ENCODE measurements at places on chromosomes 6 and 20.

GRCh38 chr6:136676075-136676474 is 116.2 kb downstream of the MAP3K5 start:
- no peak for DNase-seq

DNA sequence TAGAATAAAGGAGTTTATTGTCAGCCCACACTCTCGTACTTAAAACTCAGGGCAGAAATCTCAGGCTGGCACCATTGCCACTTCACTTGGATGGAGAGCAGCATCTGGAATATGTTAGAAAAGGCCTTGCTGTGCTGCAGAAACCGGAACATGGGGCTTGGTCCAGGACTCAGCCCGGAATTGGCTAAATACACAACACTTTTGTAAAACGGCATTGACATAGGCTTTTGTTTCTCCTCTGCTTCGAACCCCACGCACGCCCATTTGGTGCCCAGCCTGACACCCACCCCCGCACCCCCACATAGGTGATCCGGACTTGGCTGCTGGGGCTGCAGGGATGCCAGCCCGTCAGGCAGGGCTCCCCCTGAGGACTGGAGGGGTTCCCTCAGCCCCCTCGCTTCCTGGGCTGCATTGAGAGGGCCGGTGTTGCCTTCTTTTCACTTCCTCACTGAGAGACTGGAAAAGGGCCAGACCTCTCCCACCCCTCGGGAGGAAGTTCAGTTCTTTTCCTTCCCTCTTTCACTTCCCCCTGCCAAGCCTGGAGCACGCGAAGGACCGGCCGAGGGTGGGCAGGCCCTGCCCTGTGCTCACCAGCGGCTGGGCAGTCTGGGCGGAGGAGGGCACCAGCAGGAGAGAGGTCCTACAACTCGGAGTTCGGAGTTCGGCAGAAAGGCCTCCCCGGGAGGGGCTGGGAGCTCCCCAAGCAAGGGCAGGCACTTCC is 17.9 kb upstream of the CST3 start:
- DNase-seq = no peak

DNA sequence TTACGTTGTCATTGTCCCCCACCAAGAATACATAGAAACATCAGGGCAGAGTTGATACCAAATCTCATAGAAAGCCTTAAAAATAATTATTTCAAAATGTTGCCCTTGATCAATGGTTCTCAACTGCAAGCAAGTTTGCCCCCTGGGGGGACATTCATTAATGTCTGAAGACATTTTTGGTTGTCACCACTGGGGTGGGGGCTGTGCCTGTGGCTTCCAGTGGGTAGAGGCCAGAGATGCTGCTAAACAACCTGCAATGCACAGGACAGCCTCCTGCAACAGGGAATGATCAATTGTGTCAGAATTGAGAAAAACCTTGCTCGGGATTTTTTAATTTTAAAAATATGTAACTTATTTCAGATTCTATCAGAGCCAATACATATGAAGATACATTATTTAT is 130.6 kb upstream of the DOK5 start:
- no peak for DNase-seq

DNA sequence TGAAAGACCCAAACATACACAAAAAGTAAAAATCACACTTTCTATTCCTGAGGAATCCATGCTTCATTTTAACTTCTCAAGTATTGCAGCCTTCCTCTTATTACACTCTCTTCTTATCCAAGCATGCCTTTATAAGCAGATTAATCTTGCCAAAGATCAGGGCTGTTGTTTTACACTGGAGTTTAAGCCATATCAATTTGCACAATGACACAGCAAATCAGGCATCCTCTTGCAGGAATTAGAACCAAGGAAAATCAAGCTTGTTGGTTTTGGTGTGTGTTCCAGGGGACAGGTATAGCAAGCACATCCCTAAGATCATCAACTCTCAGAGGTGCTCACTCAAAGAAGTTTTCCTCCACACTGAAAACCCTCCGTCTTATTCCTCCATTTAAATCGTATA is 69.5 kb downstream of the CYP39A1 start:
- no peak for DNase-seq

DNA sequence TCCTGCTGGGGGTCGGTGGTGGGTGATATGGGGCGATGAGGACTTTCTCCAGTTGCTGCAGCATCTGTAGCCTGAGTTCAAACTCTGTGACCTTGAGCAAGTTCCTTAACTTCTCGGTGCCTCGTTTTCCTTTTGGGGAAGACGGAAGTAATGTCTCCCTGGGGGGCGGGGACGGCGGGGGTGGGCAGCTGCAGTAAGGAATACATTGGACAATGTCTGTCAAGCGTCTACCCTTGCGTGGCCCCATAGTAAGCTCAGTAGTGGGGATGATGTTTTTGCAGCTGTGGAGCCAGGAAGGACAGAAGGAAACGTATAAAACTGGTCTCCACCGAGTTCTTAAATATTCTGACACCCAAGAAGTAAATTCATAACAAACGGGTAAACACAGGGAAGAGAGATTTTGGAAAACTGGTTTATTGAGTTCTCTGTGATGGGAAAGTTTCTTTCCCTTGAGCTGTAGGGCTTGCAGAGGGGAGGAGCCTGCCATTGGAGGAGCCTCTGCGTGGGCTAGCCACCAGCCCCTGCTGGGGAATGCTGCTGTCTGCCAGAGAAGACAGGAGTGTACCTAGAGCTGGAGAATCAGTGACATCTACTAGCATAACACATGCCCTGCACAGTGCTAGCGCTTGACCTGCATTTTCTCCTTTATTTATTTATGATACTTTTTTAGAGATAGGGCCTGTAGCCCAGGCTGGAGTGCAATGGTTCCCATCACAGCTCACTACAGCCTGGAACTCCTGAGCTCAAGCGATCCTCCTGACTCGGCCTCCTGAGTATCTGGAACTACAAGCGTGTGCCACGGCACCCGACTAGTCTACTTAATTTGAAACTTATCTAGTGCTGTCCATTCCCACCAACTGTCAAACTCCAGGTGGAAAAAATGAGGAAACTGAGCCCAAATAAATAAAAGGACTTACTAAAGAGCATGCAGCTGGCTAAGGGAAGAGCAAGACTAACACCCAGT is 1.2 kb upstream of the ACSS1 start:
- DNase-seq = no peak

DNA sequence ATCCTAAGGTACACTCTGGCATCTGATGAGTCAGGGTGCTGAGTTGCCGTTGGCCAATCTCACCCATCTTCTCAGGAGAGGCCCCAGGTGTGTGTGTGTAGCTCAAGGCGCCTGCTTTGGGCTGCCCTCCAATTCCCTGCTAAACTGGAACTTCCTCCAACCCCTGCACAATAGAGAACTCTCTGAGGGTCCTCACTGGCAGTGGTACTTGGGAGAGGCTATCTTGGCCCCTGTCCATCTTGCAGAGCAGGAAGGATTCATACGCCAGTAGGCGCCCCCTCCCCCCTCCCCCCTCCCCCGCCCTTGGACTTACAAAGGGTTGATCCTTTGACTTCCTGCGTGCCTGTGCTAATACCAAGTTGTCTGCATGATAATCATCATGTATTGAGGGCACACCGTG is 173.6 kb downstream of the SASH1 start:
- no peak for DNase-seq

- DNase-seq = no peak
Observed at GRCh38 chr6:72461144-72461543, 160.7 kb upstream of the KCNQ5 start.

GRCh38 chr20:16308754-16309153 is 264.5 kb downstream of the KIF16B start:
- no peak for DNase-seq

DNA sequence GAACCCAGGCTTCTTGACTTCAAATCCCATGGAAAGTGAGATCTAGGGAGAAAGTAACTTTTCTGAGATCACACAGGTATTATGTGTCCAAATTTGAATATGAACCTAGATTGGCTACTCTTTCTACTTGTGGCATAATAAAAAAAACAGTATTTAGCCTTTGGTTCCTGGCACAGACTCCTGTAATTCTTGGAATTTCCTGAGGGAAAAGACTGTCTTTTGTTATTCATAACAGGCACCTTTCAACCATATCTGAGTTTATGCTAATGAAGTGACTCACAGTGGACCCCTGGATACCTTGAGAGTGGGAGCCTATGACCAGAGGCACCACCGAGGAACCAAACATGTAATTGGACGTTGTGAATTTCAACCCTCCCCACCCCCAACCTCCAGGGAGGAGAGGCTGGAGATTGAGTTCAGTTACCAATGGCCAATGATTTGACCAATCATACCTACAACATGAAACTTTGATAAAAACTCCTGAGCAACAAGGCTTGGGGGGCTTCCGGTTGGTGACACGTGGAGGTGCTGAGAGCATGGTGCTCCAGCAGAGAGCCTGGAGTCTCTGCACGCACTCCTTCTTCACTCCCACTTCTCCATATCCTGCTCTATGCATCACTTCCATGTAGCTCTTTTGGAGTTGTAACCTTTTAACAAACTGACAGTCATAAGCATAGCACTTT is 48.8 kb downstream of the LAMA4 start:
- no peak for DNase-seq

DNA sequence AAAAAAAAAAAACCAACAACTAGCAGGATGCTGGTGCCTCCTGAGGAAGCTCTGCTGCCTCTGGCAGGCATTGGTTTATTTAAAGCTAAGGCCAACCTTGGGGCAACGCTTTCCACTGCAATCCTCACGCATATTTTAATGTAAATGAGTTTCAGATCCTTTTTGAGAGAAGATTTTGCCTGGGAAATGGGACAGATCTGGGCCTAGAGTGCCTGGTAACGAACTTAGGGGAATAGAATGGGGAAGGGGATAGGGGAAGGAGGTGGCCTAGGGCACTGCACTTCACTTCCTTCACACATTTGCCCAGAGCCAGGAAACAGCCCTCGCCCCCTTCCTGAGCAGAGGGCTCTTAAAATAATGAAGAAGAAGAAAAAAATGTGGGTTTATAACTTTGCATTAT is 132.7 kb upstream of the TMEM170B start:
- no peak for DNase-seq

DNA sequence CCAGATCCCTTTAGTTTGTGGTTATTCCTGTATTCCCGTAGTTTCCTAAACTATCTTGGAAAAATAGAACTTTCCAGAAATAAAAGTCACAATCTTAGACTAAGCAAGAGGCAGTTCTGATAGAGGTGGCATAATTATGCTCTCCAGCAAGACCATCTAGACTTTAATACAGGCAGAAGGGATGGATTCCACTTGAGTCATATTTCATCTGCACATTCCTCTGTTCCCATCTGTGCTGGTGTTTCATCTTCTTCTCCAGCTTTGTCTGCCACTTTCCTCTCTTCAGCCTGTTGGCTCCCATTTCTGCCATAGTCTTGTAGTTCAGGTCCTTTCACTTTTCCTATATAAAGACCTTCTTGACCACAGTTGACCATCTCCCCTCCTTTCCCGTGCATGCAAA is 102.9 kb downstream of the SOBP start:
- no peak for DNase-seq

- no peak for DNase-seq
Observed at GRCh38 chr6:42390228-42390934, 61.3 kb downstream of the TRERF1 start.

GRCh38 chr6:44020148-44020547 is 107.1 kb downstream of the MRPL14 start:
- DNase-seq = no peak

DNA sequence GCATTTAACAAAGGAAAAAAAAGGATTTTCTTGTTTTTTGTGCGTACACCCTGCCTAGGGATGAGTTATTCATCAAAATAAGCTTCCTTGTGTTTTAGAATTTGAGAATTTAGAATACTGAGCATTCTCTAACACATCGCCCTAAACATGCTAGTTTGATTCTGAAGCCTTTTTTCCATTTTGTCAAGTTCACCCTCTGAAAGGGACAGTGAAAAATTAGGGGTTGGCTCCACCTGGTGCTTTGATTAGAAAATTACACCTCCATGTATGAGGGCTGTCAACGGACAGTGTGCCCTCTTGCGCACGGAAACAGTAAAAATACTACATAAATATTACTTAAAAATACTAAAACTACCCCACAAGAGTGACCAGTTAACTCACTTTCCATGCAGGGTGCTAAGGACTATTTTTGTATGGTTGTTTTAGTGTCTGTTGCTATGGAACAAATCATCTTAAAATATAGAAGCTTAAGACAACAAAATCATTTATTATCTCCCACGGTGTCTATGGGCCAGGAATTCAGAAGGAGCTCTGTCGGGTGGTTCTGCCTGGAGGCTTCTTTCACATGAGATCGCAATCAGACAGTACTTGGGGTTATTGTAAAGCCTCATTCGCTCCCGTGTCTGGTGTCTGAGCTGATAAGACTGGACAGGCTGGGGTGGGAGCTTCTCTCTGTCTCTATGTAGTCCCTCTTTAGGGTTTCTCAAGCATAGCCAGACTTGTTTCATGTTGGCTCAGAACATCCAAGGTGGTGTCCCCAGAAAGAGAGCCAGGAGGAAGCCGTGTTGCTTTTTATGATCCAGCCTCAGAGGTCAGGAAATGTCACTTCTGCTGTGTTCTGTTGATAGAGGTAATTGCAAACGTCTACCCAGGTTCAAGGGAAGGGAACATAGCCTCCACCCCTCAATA is 41.1 kb upstream of the TMEM170B start:
- DNase-seq = peak; percentile 51

DNA sequence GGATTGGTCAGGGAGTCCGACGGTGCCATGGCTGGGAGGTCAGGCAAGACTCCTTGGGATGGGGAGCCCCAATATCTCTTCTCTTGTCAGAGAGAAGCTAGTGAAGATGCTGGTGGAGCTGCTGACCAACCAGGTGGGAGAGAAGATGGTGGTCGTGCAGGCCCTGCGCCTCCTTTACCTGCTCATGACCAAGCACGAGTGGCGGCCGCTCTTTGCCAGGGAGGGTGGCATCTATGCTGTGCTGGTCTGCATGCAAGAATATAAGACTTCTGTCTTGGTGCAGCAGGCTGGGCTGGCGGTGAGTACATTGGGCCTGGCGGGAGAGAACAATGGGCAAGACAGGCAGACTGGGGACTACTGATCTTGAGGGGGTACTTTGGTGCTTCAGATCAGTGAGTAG is 10.9 kb downstream of the CUL9 start:
- no peak for DNase-seq

- DNase-seq = no peak
Observed at GRCh38 chr6:115120391-115120790, 777.6 kb upstream of the HS3ST5 start.

- no peak for DNase-seq
Observed at GRCh38 chr6:115415378-115415777, 645.3 kb downstream of the FRK start.

- DNase-seq = no peak
Observed at GRCh38 chr20:23541776-23542175, 26.5 kb downstream of the CST9L start.

GRCh38 chr6:8086755-8087306 is 15.5 kb downstream of the EEF1E1 start:
- DNase-seq = no peak

GRCh38 chr20:19934792-19935491 is 82.2 kb upstream of the NAA20 start:
- peak; percentile 56 for DNase-seq

GRCh38 chr20:36796875-36797274 is 23.3 kb upstream of the DSN1 start:
- no peak for DNase-seq

- DNase-seq = no peak
Observed at GRCh38 chr6:9455864-9456658, 958.8 kb downstream of the TFAP2A start.

DNA sequence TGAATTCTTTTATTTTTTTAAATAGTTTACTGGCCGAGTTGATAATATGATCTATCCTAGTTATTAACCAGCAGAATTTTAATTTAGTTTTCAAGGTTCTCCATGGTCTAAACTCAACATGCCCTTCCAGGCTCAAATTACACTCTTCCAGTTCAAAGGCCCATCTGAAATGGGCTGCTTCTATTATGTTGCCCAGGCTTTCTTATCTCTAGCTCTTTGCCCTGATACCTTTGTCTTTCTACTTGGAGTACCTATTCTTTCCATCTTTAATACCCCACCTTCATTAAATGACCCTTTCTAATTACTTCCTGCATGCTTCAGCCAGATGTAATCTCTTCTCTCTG is 541.2 kb upstream of the FLRT3 start:
- no peak for DNase-seq

All from NCI-H774 (cell line).